ENCODE measurements at places on chromosomes 11 and 22.

DNA sequence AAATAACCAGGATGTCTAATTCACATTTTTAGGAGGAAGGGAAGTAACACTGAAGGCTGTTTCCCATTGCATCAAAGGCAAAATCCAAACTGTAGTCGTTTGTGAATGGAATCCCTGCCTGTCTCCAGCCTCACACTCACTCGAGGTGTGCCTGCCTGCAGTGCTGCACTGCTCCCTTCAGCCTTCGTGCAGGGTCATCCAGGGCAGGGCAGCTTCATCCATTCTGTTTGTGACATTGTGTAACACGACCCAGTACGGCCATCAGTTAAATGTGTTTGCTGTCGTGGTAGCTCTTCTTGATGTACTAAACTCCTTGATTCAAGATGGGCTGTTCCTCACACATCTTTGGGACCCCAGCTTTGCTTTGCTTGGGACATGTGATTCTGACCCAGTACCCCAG lies 34.3 kb downstream of the LDLRAD3 start:
- DNase-seq, result no peak

GRCh38 chr11:120132645-120133185 lies 5.2 kb downstream of the TRIM29 start:
- DNase-seq, result no peak

DNA sequence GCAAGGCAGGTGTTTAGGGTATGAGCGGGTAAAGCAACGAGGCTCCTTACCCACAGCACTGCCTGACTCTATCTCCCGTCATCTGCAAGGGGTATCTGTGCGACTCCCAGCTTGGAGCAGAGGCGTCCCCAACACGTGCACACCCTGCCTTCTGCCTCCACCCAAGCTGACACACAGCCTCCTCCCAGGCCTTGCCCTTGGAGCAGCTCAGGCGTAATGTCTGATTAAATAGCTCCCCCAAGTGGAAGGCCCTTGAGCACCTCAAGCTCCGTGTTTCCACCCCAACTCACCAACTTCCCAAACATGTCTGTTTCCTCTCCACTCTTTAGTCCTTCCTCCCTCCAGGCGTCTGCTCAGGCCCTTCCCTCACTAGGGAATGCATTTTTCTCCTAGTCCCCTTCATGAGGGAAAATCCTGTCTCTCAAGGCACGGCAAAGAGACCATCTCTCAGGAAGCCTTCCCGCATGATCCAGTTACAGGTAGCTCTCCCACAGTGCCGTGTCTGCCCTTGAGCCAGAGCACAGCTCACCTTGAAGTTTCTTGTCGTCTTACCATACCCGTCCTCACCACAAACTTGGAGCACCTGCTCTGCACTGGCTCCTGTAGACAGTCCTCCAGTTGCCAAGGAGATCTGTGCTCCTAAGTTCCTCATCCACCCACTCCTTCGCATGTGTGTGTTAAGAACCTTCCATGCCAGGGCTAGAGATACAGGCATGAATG lies 15.8 kb downstream of the CYB5R2 start:
- DNase-seq, result peak; percentile 53

GRCh38 chr11:32561835-32562234 lies 21.8 kb upstream of the EIF3M start:
- DNase-seq, result no peak

GRCh38 chr22:44361391-44362126 lies 48.8 kb upstream of the SHISAL1 start:
- no peak for DNase-seq

DNA sequence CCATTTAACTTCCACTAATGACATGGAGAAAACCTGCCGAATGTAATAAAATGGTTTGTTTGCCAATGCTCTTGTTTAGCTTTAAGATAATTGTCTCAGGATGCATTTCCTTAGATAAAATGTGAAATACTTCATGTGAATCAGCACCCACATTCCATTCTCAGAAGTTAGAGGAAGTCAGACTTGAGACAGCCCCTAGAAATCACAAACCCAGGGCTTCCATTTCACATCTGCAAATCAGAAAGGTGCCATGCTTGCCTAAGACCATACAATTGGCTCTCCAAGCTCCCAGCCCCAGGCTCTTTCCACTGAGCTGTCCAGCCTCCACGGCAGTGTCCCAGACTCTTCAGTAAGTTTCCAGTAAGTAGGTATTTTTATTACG lies 35.6 kb upstream of the ADORA2A start:
- DNase-seq, result no peak

GRCh38 chr11:40328890-40329614 lies 1130.4 kb downstream of the LRRC4C start:
- peak; percentile 26 for DNase-seq

GRCh38 chr11:17743808-17744119 lies 9.2 kb downstream of the KCNC1 start:
- no peak for DNase-seq

GRCh38 chr22:22201185-22201929 lies 43.2 kb upstream of the VPREB1 start:
- DNase-seq, result peak; percentile 73

Data from NCI-H345 (cell line).